ENCODE measurements at places on chromosomes 1 and 21.

- no peak for DNase-seq
These were observed 667.4 kb upstream of the ZP4 start for GRCh38 chr1:238558156-238558555.

DNA sequence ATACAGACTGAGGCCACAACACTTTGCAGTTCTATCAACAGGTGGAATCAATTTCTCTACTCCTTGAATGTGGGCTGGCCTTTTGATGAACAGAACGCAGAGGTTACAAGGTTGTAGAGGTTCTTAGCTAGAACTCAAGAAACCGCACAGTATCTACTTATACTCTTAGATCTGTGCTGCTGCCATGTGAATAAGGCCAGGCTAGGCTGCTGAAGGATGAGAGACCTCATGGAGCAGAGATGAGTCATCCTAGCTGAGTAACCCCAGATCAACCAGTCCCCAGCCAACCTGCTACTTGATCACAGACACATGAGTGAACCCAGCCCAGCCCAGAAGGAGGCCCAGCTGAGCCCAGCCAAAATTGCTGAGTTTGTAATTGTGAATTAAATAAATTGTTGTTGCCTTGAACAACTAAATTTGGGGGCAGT is 35.3 kb upstream of the BCAR3 start:
- DNase-seq = peak; percentile 20

GRCh38 chr1:74586253-74586897 is 74.0 kb upstream of the LRRC53 start:
- DNase-seq = peak; percentile 1

DNA sequence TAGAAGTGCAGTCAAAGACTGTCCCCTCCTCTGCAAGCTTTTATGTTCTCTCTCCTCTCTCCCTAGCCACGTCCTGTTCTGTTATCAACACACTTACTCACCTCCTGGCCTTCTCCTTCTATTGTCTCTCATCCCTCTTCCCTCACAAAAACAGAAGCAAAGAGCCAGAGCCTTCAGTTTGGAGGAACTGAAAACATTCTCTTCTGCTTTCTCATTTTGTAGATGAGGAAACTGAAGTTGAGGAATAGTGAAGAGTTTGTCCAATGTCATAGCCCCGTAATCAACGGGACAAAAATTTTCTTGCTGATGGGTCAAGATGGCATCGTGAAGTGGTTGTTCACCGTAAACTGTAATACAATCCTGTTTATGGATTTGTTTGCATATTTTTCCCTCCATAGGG is 1.9 kb downstream of the NLRP3 start:
- DNase-seq = no peak

GRCh38 chr1:99675994-99676393 is 30.1 kb downstream of the PALMD start:
- no peak for DNase-seq

- DNase-seq = peak; percentile 83
These were observed 2.3 kb upstream of the KCNC4 start for GRCh38 chr1:110207831-110208230.

- no peak for DNase-seq
These were observed 228.9 kb upstream of the ADGRL4 start for GRCh38 chr1:79235301-79236002.

DNA sequence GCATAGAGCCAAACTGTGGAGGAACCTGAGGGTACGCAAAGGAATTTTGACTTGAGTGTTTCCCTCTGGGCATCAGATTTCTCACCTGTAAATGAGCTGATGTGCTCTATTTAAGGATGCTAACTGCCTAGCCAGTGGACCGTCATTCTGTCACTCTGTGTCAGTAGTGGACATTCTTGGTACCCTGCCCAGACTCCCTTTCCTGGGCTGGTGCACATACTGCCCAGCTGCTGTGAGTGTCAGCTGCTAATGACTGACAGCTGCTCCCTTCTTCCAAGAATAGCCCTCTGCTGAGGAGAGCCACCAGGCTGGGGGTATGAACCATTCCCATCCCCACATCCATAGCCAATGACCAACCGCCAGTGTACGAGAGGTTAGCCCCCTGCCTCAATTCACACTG is 193.1 kb upstream of the DAB1 start:
- DNase-seq = no peak

- DNase-seq = no peak
These were observed 10.2 kb upstream of the TARBP1 start for GRCh38 chr1:234489007-234489697.

DNA sequence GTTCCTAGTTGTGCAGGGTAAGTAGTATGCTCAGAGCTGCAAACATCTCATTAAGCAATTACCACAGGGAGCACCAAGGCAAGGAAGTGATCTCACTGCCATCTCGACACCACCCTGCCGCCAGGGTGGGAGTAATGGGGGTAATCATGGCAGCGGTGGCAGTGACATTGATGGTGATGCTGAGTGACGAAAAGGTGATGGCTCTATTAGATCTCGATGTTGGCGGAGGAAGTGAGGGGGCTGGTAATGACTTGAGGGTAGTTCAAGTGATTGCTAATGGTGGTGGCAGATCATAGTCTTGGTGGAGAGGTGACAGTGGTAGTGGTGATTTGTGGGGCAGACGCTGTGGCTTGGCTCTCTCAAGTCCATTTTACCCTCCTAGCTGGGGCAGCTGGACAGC is 25.4 kb upstream of the TENT5B start:
- no peak for DNase-seq

DNA sequence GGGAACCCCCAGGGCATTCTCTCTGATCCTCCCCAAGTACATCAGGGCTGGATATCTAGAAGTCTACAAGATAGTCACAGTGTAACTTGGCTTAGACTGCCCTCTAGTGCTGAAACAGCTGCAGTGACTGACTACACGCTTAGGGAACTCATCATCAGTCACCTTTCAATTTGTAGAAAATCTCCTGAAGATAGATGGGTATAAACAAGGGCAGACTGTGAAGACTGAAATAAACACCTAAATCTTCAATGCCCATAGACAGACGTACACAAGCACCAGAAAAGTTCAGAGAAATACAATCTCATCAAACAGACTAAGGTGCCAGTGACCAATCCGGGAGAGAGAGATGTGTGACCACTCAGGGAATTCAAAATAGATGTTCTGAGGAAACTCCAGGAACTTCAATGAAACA is 46.6 kb downstream of the PACC1 start:
- DNase-seq = peak; percentile 93

DNA sequence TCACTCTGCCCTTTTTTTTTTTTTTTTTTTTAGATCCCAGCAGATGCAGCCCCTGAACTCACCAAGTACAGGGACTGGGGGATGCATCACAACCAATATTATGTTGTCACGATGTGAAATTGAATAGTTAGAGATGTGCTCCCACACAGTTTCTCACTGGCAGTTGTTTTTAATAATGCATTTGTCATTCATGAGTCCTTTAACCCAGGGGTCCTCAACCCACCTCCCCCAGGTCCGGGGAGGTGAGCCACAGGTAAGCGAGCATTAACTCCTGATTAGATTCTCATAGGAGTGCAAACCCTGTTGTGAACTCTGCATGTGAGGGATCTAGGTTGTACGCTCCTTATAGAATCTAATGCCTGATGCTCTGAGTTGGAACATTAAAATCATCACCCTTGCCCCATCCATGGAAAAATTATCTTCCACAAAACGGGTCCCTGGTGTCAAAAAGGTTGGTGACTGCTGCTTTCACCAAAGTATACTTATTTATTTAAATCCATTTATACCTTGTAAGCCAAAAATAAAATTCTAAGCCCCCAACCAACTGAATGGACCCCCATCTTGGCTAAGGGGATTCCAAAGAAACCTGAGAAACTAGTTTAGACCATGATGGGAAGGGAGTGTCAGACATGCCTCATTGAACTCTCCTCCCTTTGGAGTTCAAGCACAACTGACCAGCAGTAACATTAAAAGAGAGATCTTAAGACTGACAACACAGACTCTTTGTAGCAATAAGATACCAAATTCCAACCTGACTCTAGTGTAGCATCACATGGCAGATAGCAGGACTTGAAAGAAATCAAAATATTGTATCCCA is 119.3 kb upstream of the ATP1A1 start:
- no peak for DNase-seq

- peak; percentile 76 for DNase-seq
These were observed 33.0 kb downstream of the PIK3C2B start for GRCh38 chr1:204461331-204462228.

DNA sequence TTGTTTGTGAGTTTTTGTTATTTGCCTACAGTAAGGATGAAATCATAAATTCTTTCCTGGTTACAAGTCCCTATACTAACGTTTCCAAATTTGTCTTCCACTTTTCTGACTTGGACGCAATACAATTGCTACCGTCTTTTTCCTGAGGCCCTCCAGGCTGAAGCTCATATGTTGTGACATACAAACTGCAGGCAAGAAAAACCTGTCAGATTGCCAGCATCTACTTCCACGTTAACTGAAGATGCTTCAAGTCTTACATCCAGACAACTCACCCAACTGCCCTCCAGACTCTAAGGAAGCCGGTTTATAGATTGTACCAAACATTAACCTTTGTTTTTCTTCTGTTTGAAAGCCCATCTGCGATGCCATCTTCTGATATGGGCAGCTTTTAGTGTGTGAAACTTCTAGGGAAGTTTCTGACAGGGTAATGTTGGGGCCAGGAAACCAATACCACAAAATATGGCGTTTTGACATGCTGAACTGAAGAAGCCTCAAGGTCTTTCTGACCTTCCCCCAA is 21.4 kb upstream of the RNF11 start:
- peak; percentile 51 for DNase-seq

GRCh38 chr1:78153092-78153736 is 107.4 kb downstream of the GIPC2 start:
- DNase-seq = no peak

GRCh38 chr1:40803447-40803846 is 19.9 kb downstream of the KCNQ4 start:
- no peak for DNase-seq

- no peak for DNase-seq
These were observed 12.4 kb upstream of the GPR61 start for GRCh38 chr1:109527098-109527811.

DNA sequence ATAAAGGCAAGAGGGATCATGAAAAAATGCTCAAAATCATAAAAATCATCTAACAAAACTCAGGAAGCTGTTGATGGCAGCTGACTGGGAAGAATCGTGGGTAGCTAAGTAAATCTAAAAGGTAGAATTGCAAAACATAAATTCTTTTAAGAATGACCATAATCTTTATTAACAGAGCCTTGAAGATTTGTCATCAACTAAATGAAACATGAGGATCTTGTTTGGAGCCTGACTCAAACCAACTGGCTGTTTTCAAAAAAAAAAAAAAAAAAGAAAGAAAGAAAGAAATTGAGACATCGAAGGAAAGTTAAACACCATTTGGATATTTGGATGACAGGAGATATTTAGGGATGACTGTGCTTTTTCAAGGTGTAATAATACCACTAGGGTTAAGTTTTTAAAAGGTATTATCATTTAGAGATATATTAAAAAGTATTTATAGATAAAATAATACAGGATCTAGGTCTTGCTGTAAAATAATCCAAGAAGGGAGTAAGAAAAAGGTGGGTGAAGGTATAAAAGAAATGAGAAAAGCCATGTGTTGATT is 48.6 kb downstream of the CD34 start:
- no peak for DNase-seq

DNA sequence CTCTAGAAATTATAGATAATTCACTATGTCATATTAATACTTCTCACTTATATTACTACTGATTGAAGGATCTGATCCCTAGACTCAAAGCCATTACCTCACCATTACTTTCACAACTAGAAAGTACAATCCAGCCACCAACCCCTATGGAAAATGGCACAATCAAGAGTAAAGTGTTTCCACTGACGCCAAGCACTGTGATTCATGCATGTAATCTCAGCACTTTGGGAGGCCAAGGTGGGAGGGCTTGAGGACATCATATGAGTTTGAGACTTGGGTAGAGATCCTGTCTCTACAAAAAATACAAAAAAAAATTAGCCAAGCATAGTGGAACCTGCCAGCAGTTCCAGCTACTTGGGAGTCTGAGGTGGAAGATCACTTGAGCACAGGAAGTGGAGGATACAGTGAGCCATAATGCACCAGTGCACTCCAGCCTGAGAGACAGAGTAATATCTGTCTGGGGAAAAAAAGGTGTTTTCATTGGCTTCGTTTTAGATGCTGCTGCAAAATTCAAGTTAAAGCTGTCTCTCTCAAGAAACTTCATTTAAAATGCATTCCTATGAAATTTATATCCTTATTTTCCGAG is 126.5 kb downstream of the AKT3 start:
- DNase-seq = no peak

GRCh38 chr1:1777950-1778662 is at the start of gene NADK:
NADK (minus strand) TSS chr1:1778470; CDS start chr1:1765406, 13,064 bp downstream.
- DNase-seq = peak; percentile 78

- no peak for DNase-seq
These were observed 137.7 kb upstream of the SMYD2 start for GRCh38 chr1:214143006-214143992.

DNA sequence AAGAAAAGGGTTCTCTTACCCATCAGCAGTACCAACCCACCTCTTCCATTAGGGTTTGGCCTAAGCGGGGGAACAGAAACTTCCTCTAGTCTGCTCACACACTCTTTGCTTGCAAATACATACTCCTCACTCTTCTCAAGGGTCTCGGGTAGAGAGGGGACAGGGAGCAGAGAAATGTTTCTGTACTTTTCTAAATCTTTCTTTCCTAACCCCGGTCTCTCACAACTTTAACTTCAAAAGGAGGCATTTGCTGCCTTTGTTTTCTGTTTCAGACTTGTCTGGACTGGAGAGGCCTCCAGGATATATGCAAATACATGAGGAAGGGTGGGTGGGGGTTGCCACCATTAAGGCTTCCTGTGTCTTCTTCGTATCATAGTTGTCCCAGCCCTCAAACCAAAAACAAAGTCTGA is 10.5 kb upstream of the LAX1 start:
- no peak for DNase-seq

- DNase-seq = no peak
These were observed 43.8 kb downstream of the SLC37A1 start for GRCh38 chr21:42557420-42557819.

- no peak for DNase-seq
These were observed 14.5 kb downstream of the CNST start for GRCh38 chr1:246580497-246581370.

DNA sequence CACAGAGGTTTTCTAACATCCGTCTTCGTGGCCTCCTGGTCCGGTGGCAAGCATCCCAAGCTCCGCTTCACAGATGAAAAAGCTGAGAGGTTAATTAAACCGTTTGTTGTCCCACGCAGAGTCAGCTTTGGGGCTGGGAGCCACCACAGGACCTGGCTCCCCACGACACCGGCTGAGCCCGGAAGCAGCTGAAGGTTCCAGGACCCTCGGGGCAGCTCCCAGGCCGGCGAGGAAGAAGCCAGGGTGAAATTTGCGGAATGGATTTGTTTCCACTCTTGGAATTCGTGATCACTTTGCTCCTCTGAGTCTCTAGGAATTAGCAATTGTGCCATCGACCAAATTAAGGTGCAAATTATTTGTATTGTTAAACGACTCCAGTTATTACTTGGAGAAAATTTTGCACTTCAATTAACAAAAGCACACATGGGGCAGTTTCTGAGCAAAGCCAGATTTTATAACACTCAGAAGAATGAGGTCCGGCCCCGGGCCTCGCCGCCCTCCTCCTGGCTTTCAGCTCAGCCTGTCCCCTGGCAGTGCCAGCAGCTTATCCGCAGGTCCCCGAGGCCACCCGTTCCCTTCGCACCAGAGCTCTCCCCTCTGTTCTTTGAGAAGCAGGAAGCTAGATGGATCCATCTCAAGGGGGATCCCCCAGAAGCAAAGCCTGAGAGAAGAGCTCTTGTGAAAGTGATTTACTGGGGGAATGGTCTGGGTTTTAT is 69.1 kb downstream of the SIK1 start:
- DNase-seq = no peak

- peak; percentile 80 for DNase-seq
These were observed 1.1 kb upstream of the ESPN start for GRCh38 chr1:6423321-6423999.

GRCh38 chr1:234953655-234954405 is 174.8 kb downstream of the TOMM20 start:
- DNase-seq = no peak
